Colonic mucosa (tissue), 4 donors: ENCODE measurements at places on chromosomes 5 and 9. TPM values are rescaled to one million over a fixed set of nuclear protein-coding genes. Genes with fewer than 3 reads are reported as not detected.
A peak's percentile ranks its signal among the peaks of the same experiment; 100 is the strongest.

- DNase-seq = no peak
Measured at GRCh38 chr5:848671-849111, 2.1 kb downstream of the ZDHHC11 start.

- DNase-seq = no peak
Measured at GRCh38 chr5:135085133-135085935, 51.3 kb upstream of the PITX1 start.

DNA sequence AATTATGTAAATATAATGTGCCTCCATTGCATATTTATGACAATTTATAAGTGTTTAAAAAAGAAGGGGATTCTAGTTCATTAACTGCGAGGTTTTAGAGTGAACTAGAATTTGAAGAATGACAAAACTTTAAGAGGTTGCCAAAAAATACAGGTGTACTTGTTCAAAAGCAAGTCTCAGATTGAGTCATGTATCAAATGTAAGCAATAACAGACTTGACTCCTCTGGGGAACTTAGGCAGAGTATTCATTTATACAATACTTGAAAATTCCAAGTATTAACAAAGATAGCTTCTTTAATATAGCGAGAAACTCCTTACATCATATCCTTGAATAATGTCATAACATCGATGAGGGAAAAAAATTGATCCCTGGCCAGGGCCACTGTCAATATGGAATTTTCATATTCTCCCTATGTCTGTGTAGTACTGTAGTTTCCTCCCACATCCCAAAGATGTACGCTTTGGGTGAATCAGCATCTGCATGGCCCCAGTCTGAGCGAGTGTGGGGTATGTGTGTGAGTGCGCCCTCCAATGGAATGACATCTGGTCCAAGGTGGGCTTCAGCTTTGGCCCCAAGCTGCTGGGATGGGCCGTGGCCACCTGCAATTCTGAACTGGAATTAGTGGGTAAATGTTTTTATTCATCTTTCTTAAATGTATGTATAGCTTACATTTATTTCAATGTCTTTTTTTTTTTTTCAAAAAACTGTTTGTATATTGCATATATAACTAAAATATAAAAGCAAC is 70.1 kb downstream of the RIC1 start:
- DNase-seq = no peak

GRCh38 chr9:123551734-123552133 is 195.7 kb downstream of the CRB2 start:
- DNase-seq = no peak

- DNase-seq = no peak
Measured at GRCh38 chr5:53069626-53070025, 39.9 kb downstream of the MOCS2 start.

- peak; percentile 36 for DNase-seq
Measured at GRCh38 chr9:121861501-121862180, 210.2 kb downstream of the DAB2IP start.

GRCh38 chr5:24805230-24805629 is 160.5 kb upstream of the CDH10 start:
- no peak for DNase-seq

GRCh38 chr9:73151653-73152542 is at the start of gene ANXA1:
Gene ANXA1 (plus strand): TSS chr9:73151865. CDS start chr9:73158536, 6,671 bp downstream.
- peak; percentile 34 for DNase-seq

- DNase-seq = no peak
Measured at GRCh38 chr5:10724781-10725507, 36.1 kb downstream of the DAP start.

Gene TXNDC8
- total RNA-seq = not detected

Gene SLC28A3
- 4.7 TPM for total RNA-seq
